ENCODE measurements at places on chromosomes 5 and 9.

DNA sequence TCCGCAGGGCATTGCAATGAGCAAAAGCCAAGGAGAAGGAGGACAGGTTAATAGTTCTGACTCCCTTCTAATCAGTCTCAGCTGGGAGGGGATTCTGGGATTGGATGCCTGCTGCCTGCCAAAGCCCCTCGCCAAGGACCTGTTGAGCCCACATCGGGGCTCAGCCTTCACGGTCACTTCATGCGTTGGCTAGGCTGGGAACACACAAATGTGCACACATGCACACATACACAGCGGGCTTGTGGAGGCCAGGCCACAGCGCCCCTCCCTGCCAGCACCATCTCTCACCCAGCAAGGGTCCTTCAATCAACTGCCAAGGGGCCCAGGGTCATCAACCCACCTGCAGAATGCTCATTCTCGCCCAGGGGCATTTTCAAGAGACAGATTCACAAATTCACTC, 113.9 kb downstream of the C5orf15 start:
- no peak for DNase-seq

- DNase-seq: no peak
Measured at GRCh38 chr5:21623831-21624230, 1229.3 kb downstream of the CDH12 start.

DNA sequence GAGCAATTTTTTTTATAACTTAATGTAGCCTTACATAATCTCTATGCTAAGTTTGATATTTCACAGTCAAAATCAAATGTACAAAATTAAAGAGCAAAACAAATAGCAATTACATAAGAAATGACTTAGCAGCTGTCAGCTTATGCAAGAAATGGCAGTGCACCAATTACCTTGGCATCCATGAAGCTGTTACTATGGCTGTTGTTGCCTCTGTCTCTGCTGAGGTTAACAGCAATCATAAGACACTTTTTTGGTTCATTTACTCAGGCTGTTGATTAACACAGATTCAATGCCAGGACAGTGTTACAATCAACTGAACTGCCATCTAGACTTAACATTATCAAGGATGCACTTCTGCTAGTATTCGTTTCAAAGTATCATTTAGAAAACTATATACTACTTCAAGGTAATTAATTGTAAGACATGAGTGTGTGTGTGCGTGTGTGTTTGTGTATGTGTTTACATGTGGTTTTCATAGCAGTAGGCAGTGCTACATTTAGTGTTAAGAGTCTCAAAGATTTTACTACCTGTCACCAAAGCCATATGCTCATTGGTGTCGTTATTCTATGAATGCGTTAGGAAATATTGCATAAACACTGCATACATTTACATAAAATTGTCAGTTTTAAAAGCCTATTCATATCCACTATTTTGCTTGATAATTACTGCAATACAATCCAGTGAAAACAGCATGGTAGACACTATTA, 1084.2 kb upstream of the COX7C start:
- no peak for DNase-seq

DNA sequence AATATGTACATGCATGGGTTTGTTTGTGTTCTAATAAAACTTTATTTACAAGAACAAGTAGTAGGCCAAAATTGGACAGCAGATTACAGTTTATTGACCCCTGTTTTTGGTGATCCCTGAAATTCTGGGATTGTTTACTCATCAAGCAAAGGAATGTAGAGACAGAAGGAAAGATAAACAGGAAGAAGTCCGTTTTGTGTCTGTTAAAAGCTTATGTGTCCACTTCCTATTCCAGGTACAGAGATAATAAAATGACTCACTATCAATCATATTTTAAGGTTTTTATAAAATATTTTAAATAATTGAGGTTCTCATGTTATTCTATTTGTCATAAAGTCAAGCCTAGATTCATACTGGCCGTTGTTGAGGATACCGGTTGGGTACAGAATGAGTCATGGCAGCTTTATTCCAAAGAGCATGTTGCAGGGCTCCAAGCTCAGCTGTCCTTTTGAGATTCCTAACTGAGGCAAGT, 214.9 kb upstream of the DAB2 start:
- no peak for DNase-seq

DNA sequence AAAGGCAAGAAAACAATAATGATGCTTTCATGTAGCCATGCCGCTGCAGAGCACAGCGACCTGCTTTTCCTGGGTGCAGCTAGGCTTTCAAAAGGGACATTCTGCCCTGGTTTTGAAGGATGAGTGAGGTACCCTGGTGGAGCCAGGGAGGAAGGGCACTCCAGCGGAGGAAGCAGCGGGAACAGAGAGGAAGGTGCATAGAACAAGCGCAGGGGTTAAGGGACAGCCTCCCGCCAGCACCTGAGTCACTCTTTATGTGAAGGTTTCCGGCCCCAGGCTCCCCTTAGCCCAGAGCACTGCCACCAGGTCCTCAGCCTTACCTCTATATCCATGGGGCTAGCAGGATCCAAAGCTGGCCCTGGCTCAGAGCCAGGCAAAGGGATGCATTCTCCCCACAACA, 221.1 kb downstream of the CDK5RAP2 start:
- DNase-seq: no peak

DNA sequence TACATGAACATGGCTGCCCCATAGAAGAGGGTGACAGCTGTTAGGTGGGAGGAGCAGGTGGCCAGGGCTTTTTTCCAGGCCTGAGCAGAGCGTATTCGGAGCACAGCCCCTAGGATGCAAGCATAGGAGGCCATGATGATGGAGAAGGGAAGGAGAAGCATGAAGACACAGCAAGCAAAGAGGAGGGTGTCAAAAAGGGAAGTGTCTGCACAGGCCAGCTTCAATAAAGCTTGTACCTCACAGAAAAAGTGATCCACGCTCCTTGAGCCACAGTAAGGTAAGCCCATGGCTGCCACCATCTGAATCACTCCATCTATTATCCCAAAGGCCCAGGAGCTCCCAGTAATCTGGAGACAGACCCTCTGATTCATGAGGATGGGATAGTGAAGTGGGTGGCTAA, 6.4 kb downstream of the OR2V1 start:
- no peak for DNase-seq

DNA sequence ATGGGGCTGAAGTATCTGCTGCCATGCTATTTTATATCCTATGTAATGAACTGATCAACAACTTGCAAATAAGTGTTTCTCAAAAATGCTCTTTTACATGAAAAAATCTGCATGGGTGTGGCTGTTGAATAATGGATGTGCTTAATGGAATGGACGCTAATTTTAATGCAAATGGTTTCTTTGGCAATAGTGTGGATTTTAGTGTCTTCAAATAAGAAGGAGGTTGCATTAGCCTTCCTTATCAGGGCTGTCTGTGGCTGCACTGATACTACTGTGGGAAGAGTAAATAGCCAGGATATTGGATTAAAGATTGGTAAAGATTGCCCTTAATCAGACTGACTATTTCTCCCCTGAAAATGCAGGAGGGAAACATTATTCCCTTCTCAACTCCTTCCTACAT, 121.9 kb upstream of the STK32A start:
- DNase-seq: no peak

- no peak for DNase-seq
Measured at GRCh38 chr5:43049236-43049635, 9.1 kb upstream of the ANXA2R start.

DNA sequence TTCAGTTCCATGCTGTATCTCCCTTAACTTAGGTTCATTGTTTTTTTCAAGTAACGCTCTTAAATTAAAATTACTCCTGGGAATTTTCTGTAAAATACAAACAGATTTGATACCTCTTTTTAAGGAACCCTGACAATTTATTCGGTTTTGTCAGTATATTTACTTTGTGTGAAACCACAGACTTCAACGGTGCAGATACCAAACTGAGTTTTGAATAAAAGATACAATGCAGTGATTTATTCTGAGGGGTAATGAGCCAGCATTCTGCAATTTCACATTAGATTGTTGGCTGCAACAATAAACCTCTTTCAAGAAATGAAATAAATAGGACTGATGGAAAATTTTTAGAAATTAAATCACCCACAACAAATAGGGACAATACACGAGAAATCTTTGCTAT, 308.6 kb upstream of the EDIL3 start:
- no peak for DNase-seq

DNA sequence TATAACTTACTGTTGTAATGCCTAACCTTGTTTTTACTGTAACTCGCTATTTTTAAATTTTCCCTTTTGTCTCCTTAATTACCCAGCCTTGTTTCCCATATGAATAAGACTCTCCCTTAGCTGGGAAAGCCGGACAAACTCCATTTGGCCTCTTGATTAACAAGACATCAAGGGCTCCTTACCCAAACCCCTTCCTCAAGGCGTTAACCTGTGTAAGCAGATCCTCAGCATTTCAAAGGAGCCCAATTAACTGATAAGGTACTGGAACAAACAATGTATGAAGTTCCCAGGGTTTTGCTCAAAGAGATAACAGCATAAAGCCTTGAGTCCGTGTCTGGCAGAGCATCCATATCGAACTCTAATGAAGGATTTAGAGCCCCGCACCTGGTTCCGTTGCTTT, 66.0 kb upstream of the SIMC1 start:
- no peak for DNase-seq

GRCh38 chr5:50984640-50985039, 318.2 kb downstream of the PARP8 start:
- no peak for DNase-seq

GRCh38 chr9:134653259-134654009, 11.8 kb downstream of the COL5A1 start:
- no peak for DNase-seq

- no peak for DNase-seq
Measured at GRCh38 chr5:32722957-32723356, 11.8 kb downstream of the NPR3 start.

DNA sequence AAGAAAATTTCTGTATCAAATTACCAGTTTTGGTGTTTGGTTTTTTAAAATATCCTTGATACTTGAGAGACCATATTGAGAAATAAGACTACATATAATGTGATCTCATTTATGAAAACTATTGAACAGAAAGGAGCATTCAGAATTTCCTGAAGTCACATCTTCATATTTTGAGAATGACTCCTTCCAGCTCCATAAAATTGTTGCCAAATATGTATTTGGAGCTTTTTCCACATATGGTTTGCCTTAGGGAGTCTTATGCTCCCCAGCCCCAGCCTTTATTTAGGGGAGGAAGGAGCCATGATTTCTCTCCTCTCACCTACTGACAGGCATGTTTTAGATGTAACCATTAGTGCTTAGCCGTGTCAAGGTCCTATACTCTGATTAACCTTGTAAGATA, 51.1 kb downstream of the GCNT1 start:
- no peak for DNase-seq

- DNase-seq: no peak
Measured at GRCh38 chr9:1804128-1804865, 210.8 kb upstream of the SMARCA2 start.

GRCh38 chr5:126464959-126465358, 41.8 kb downstream of the GRAMD2B start:
- no peak for DNase-seq

GRCh38 chr5:25128606-25129005, 483.8 kb upstream of the CDH10 start:
- no peak for DNase-seq

DNA sequence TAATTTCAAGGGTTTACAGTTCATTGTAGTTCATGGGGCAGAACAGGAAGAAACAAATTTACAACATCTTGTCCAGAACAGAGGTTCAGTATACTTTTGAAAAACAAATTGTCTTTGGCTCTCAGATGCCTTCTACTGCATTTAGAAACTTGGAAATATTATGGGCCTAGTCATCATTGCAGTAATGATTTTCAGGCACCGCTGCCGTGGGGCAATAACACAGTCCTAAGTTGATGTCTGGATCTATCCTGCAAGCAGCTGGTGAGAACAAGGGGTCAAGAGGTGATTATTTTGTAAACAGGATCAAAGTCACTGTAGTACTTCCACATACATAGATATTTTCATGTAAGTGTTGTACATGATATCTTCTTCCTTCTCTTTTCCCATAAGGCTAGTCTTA, 82.5 kb upstream of the CAST start:
- no peak for DNase-seq

- DNase-seq: no peak
Measured at GRCh38 chr9:72981433-72981832, 28.6 kb upstream of the ALDH1A1 start.
